Uterus (tissue), 4 donors: ENCODE measurements at places on chromosomes 1 and 21. TPM values are rescaled to one million over a fixed set of nuclear protein-coding genes. Genes with fewer than 3 reads are reported as not detected.

Gene LIN28A
- 0.14 TPM for total RNA-seq

Gene ALX3
- total RNA-seq: not detected

Gene FALEC
- total RNA-seq: 1.0 TPM

Gene RCC1
- total RNA-seq: 12.2 TPM

Gene KRTAP12-2
- total RNA-seq: not detected

Gene RPTN
- total RNA-seq: not detected

Gene TFF2
- total RNA-seq: not detected

Gene ANGPTL1
- 134 TPM for total RNA-seq

Gene SPRR2G
- not detected for total RNA-seq

Gene CTH
- total RNA-seq: 1.0 TPM

Gene GBP2
- total RNA-seq: 95.0 TPM

DNA sequence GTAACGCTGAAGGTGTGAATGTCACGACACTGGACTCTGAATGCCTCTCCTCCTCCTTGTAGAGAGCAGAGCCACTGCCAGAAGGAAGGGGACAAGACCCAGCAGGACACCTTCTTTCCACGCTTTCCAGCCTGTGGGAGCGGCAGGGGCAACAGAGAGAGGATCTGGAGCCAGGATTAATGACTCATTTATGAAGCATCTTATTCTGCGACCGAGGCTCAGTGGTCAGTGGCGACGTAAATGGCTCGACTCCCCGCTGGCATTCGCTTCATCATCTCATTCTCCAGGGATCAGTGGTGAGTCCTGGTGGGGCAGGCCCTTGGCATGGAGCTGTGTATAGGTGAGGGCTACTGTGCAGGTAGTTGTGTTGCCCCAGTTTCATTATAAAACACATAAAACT is 4.6 kb downstream of the SLC37A1 start:
- no peak for DNase-seq

DNA sequence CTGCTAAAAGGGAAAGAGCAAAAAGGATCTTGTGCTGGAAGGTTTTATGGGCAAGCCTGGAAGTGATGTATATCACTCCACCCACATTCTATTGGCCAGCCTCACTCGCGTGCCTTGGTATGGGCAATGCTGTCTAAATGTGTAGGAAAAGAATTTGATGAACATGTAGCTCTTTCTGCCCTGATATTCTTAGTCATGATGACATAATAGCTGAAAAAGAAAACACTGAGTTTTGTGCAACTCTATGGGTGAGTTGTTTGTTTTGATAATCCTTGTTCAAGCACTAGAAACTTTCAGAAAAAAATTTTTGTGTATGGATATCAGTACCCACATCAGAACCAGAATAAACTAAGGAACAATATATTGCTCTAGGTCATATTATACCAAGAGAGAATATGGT is 231.5 kb upstream of the ST6GALNAC5 start:
- no peak for DNase-seq

- DNase-seq: no peak
These were observed 9.8 kb downstream of the MIXL1 start for GRCh38 chr1:226233293-226233692.

GRCh38 chr1:2480236-2480985 is 4.3 kb downstream of the PLCH2 start:
- no peak for DNase-seq

DNA sequence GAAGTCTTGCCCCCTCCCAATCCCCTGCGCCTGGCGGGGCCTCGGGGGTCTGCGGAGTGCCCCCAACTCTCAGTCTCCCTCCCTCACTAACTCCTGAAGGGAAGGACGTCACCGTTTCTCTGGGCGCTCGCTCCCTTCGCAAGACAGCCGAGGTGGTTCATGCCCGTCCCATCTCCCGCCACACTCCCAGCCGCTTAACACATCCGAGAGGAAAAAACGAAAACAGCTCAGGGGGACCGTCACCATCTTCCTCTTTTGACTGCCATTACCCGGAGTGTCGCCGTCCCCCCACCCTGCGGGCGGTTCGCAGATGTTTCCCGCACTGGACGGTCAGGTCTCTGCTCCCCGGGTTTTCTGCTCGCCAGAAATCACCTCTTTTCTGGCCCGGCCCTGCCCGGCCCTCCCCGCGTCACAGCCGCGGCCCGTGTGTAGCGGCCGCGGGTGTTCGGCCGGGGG is 532 bp downstream of the ERO1B start:
- DNase-seq: peak; percentile 28

DNA sequence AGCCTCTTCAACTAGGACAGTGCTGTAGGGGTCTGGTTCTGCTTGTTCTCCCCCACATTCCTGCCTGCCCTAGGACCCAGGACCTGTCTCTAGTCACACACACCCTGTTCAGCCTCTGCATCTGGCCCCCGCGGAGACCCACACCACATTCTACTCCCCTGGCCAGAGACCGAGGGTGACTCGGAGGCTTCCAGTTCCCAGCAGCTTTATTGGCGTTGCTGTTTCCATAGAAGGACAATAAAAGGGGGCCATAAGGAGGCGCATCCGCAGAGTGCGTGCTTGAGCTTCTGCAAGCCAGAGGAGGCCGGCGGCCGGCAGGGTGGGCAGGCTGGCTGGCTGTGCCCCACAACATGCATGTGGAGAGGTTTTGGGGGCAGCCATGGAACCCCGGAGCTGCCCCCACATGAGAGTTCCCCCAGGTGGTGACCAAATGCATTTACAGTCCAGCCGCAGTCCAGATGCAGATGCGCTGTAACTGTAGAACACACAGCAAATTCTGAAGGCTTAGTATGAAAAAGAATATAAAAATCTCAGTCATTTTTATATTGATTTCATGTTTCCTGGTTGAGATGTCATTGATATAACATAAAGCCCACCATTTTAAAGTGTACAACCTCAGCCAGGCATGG is 52.4 kb downstream of the PDE9A start:
- no peak for DNase-seq

- no peak for DNase-seq
These were observed 72.8 kb downstream of the CAMK2N1 start for GRCh38 chr1:20413136-20413775.

- no peak for DNase-seq
These were observed 23.2 kb downstream of the XCL1 start for GRCh38 chr1:168599641-168600040.

- no peak for DNase-seq
These were observed 50.1 kb downstream of the SSBP3 start for GRCh38 chr1:54355931-54356679.

- DNase-seq: no peak
These were observed 75.9 kb downstream of the NOS1AP start for GRCh38 chr1:162145280-162145965.

DNA sequence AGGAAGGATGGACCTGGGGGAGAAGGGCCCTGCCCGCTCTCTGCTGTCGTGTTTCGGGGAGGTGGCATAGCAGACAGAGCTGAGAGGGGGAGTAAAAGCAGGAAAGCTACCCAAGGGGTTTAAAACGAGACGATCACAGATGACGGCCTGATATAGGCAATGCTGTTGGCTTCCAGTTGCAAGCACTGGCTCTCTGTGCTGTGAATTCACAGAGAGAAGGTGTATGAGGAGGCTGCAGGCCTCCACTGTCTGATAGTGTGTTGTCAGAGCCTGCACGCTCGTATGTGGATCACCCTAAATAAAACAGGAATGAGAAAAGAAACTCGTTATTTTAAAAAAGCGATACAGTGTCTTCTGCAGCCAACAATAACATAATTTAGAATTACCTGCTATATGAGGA is 57.4 kb downstream of the LGR6 start:
- no peak for DNase-seq

- DNase-seq: no peak
These were observed 74.4 kb downstream of the EPS15 start for GRCh38 chr1:51444534-51445192.

DNA sequence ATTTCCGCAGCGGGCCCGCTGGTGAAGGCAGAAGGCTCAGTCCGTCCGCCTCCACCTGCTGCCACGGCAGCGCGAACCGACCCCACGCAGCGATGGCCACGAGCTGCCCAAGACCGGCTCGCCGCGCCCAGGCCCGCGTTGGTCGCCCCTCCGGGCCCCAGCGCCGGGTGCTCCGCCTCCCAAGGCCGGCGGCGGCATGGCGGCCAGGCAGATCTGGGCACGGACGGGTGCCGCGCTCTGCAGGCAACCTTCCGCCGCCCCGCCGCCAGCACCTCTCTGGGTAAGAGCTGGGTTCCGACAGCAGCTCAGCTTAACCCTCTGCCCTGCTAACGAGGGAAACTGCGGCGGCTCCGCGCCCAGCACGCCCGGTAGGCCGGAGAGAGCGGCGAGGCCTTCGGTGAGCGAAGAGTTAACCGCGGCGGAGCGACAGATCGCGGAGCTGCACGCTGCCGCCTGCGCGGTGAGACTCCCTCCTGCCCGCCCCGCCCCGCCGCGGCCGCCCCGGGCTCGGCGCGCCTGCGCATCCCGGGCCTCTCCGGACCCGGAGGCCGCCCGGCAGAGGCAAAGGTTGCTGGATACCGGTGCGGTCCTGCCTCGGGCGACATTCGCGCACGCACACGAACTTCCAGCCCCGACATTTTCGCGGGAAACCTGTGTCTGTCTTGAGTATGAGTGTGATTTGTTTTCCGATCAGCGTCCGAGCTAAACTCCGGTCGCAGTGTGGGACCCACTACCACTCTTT is at the start of gene C1orf53:
Gene C1orf53, plus strand, starts transcription at position 177 of the 742 bp plus-strand sequence. Its CDS starts 20 bp downstream, at position 197.
- peak; percentile 86 for DNase-seq

GRCh38 chr1:23692308-23692871 is 784 bp downstream of the RPL11 start:
- no peak for DNase-seq

GRCh38 chr1:104132382-104132973 is 382.8 kb downstream of the AMY1C start:
- no peak for DNase-seq

- no peak for DNase-seq
These were observed 57.9 kb downstream of the BRINP2 start for GRCh38 chr1:177228693-177229065.

- no peak for DNase-seq
These were observed 193.9 kb upstream of the LMO4 start for GRCh38 chr1:87134625-87135328.

DNA sequence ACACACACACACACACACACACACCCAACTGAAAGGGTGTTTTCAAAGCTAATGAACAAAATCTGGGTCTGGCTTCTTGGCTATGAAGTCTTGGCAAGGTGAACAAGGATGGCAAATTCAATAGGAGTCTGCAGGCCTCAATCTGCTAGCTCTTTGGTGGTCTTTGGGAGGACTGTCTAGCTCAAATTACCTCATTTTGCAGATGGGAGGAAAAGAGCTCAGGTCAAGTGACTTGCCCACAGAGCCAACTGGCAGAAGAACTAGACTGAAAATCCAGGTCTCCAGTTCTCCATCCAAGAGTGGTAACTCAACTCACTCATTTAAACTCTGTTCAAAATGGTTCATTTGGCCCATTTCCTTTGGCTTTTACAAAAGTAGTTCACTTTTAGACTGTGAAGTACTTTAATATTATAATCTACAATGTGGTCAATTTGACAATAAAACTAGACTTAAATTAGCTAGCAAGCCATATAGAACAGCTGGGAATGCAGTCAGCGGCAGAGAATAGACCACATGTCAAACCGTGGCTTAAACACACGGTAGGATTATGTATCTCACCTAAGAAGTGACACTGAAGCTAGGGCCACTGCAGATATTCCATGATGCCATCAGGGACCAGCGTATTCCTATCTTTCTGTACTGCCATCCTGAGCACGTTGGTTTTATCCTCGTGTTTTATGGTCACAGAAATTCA is 112.9 kb downstream of the APP start:
- no peak for DNase-seq

DNA sequence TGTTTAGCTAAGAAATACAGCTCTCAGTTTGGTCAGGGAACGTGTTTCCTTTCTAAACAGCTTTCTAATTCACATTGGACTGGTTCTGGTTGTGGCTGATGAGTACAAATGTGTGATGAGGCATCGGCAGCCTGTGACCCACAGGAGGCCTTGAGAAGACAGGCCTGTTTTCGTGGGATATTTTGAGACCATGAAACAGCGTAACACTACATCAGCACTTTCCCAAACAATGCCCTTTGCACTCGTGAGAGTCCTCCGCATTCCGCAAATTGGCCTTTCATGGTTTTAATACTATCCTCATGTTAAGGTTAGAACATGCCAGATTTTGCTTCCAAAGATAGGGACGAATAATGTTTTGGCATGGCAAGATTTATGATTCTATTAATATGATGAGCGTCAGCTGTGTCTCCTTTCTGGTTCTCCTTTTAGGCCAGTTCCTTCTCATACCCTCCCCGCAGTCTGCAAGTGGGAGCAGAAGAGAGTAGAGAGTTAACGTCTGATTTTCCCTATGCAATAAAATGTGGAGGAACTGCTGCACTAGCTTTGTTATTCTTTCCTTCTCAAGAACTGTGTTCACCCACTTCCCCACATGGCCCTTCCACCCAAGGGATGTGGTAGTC is 84.3 kb upstream of the L1TD1 start:
- no peak for DNase-seq

- DNase-seq: no peak
These were observed 104.8 kb upstream of the GJB5 start for GRCh38 chr1:34650090-34650489.

DNA sequence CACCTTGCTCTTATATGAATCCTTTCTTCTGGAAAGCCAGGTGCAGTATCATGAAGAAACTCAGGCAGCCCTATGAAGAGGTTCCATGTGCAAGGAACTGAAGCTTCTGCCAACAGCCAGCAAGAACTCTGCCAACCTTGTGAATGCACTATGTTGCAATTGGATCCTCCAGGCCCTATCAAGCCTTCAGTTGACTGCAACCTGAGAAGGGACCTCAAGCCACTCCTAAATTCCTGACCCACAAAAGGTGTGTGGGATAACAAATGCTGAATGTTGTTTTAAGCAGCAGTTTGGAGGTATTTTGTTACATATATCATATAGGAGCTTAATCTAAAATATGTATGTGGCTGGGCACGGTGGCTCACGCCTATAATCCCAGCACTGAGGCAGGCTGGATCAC is 84.0 kb downstream of the RERE start:
- no peak for DNase-seq

GRCh38 chr1:199735660-199736059 is 291.9 kb upstream of the NR5A2 start:
- DNase-seq: no peak

DNA sequence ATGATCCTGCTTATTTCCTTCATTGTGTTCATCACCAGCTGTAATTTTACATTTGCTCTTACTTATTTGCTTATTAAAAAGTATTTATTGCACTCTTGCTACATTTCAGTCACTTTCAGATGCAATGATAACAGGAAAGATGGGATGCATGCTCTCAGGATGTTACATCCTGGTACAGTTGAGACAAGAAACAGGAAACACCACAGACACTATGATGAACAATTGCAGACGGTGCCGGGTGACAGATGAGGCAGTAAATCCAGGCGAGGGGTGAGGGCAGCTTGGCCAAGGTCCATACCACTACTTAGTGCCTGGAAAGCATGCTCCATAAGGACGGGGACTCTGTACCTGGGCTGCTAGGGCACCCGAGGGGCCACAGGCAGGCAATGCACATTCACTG is 156.6 kb upstream of the RAB4A start:
- DNase-seq: peak; percentile 24
